T-helper 2 cell (primary cell): ENCODE measurements at places on chromosomes 12 and 14.

- peak; percentile 17 for DNase-seq
Measured at GRCh38 chr12:57127101-57127725, 1.1 kb upstream of the LRP1 start.

- no peak for DNase-seq
Measured at GRCh38 chr12:92145481-92145730, 240 bp downstream of the BTG1 start.

GRCh38 chr14:35998303-35998702 is 172.2 kb downstream of the BRMS1L start:
- no peak for DNase-seq

DNA sequence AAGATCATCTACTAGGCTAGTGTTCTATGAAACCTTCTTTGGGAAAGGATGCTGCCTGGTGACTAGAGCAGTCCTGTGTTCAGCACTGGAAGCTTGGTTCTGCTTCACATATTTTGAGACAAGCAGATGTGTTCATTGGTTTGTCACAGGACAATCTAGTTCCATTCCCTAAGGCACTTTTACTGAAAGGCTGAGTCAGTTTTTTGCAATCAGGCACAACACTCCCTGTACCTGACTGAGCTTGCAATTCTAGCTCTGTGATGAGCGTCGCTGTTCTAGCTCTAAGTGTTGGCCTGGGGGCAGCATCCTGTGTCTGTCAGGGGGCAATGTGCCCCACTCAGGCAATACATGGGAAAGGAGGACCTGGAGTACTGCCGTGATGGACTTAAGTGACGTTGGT is 144.4 kb downstream of the CAND1 start:
- no peak for DNase-seq

DNA sequence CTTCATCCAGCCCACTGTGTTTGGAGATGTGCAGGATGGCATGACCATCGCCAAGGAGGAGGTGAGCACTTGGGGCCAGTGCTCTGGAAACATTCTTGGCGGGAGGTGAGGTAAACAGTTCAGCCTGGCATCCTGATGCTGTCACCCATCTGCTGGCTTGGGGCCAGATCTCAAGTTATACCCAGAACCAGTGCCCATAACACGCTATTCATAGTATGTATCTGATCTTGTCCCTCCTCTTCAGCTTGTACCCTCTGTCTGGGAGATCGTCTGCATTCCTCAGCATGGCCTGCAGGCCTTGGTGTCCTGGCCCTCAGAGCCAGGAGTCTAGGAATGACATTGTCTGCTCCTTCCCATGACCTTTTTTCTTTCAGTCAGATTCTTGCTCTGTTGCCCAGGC is 31.4 kb downstream of the ALDH2 start:
- DNase-seq, result no peak

DNA sequence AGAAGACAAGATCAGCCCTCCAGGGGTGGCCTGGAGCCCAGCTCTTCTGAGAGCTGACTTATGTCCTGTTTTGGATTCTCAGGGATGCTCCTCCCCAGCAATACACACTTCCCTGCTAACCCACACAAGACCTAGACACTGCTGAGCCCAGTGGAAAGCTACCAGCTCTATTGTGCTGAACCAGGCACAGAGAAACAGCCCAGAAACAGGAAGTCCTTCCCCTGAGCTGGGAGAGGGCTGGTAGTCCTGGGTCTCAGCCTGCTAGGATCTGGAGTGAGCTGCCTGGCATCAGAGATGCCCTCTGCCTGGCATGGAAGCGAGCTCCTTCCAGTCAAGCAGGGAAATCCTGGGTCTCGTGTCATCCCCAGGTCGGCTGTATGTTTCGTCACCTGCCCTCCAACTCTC is 1.2 kb upstream of the LAG3 start:
- DNase-seq, result no peak

DNA sequence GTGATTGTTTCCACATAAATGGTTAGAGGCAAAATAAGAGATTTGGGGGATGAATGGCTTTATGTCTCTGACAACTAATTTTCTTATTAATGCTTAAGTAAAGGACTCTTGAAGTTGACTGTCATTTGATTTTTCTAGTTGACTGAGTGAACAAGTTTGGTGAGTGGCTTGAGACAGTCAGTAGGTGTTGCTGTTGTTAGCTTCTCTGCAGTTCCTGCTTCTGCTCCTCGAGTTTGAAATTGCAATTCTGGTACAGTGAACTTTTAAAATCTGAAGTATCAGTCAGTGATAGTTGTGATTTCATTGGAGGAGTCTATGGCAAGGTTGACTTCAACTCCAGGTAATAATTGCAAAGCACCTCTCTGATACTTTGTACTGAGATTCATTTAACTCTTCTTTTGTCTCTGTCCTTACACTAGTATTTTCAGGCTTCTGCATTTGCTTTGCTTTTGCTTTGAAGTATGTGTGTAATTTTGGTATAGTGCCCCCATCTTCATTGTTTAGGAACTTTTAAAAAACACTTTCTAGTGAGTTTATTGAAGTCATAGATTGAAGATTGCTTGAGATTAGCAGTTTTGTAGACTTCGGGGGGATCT is 415.5 kb downstream of the PCNX1 start:
- no peak for DNase-seq

DNA sequence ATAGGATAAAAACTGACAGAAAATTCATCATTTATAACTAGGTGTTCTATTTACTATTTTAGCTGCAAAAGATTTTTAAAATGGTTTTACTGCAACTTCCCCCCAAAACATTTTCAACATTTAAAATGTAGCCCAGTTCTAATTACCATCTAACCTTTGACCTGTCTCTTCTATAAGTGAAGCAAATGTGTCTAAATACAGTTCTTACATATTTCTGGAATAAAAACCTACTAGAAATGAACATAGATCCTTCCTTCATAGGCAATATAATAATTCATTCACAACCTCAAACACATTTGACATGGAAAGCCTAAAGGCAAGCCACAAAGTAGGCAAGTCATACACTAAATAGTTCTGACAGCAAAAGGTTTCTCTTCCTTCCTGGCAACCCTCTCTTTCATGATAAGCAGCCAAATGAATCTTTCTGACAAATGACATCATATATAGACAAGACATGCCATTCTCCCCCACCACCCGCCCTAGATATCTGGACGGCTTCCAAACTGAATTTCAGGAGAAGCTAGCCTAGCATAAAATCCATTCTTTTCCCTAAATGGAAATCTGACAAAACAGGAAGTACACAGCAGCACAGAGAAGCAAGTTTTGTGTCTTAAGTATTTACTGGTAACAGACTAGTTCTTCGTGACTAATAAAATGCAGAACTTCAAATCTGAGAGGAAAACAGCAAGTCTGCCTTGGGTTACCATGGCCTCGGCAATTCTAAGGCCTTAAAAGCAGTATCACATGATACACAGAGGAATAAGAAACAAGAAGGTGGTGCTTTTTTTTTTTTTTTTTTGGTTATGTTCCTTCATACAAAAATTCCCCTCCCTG is 17.2 kb upstream of the ARID4A start:
- no peak for DNase-seq

GRCh38 chr12:132222096-132222807 is 78.0 kb downstream of the NOC4L start:
- DNase-seq, result peak; percentile 32

- DNase-seq, result no peak
Measured at GRCh38 chr12:1908758-1909157, 9.7 kb downstream of the CACNA2D4 start.
